ENCODE measurements at places on chromosomes 11 and 22.

GRCh38 chr11:44601471-44602370, 36.3 kb downstream of the CD82 start:
- DNase-seq, result no peak

DNA sequence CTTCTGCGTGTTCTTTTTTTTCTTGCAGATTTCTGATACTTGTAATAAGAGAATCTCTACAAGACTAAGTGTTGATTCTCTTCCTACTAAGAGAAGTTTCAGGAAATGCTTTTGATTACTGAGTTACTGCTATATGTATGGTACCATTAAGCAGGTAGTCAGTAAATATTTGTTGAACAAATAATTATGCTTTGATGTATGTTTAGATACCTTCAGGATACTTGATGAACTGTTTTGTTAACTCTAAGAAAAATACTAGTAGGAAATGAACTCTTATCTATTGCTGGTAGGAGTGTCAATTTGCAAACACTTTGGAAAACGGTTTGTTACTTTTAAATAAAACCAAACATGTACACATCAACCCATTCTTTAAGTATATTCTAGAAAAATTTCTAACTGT, 90.6 kb downstream of the TMEM135 start:
- no peak for DNase-seq

GRCh38 chr11:116331381-116331780, 441.4 kb downstream of the BUD13 start:
- DNase-seq, result no peak

GRCh38 chr11:75579841-75580240, 17.8 kb downstream of the SERPINH1 start:
- DNase-seq, result no peak

DNA sequence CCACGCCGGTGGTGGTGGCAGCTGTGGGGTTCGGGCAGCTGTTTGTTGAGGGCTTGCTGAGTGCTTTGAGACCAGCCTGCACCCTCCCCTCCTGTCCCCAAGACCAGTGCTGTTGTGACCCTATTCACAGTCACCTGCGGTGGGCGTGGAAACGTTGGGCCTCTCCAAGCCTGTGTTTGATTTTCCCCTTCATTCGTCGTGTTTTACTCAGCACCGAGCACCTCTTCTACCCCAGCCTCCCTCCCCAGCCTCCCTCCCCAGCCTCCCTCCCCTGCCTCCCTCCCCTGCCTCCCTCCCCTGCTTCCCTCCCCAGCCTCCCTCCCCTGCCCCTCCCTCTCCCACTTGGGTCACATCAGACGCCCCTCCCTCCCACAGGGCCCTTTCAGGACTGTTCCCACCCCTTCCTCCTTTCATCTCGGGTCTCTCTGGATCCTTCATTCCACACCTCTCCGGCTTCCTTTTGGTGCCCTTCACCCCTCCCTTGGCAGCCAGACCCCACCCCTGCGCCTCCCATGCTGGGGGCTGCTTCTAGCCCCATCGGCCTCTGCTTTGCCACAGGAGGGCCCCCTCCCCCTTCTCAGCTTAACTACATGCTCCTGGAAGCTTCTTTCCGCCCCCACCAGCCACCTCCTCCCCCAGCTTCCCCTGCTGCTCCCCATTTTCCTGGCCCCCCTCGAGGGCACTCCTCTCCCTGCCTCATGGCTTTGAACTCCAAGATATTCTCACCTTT, 14.8 kb downstream of the FRMD8 start:
- no peak for DNase-seq

- DNase-seq, result no peak
Observed at GRCh38 chr22:33553493-33553892, 366.8 kb downstream of the LARGE1 start.

DNA sequence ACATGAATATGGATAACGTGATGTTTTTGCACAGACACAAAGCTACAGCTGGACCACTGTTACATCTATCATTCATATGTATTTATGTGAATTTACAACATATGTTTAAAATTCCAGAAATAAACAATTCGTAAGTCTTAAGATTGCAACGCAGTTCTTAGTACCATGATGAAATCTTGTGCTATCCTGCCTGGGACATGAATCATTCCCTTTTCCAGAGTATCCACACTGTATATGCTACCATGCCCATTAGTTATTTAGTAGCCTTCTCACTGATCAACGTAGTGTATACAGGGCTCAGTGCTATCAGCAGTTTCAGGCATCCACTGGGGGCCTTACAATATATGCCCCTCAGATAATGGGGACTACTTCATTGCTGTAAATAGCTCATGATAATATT, 4.3 kb downstream of the ATL3 start:
- DNase-seq, result no peak

- DNase-seq, result no peak
Observed at GRCh38 chr22:37312549-37313183, 30.4 kb downstream of the CYTH4 start.

- DNase-seq, result no peak
Observed at GRCh38 chr22:28791124-28791523, 9.2 kb downstream of the XBP1 start.

DNA sequence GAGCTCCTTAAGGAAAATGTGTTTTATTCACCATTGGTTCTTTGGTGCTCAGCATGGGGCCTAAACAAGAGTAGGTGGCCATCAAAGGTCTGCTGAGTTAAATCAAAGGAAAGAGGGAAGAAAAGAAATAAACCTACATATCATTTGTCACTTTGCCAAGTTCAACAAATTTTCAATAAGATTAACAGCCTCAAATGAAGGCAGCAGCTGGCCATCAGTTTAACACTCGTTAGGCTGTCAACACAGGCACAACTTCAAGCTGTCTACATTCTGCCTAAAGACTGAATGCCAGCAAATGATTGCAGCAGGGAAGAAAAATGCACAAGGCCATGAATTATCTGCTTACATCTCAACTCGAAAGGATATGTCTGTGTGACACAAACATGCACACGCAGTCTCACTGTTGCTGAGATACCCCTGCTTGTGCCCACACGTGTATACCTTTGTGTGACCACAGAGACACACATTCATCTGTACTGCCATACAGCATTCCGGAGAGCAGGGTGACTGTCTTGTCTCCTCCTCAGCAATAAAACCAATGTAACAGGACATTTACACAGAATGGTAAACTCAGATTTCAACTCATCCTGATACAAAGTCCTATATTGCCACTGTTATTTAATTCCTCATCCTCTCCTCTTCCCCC, 40.1 kb downstream of the TRIM66 start:
- no peak for DNase-seq

DNA sequence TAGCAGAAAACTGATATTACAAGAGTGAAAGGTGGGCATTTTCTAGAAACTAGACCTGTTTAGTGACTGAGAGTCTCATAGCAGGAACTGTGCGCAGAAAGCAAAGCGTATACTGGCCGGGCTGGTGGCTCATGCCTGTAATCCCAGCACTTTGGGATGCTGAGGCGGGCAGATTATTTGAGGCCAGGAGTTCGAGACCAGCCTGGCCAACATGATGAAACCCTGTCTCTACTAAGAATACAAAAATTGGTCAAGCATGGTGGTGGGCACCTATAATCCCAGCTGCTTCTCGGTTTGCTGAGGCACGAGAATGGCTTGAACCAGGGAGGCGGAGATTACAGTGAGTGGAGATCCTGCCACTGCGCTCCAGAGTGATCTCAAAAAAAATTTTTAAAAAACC, 1.8 kb upstream of the NUP98 start:
- no peak for DNase-seq

DNA sequence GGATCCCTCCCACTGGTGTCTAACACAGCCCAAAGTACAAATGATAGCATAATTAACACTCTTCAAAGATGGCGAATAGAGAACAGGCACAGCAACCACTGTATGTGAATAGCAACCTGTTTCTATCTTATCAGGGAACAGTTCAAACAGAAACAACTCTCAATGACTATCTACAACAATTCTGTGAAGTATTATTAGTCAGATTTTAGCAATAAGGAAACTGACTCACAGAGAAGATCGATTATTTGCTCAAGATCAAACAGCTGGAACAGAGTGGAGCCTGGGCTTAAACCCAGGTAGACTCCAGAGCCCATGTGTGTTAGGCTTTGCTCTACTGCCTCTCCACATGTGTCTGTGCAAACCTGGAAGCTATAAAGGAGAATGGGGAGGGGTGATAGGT, 88.7 kb downstream of the C11orf58 start:
- DNase-seq, result no peak

DNA sequence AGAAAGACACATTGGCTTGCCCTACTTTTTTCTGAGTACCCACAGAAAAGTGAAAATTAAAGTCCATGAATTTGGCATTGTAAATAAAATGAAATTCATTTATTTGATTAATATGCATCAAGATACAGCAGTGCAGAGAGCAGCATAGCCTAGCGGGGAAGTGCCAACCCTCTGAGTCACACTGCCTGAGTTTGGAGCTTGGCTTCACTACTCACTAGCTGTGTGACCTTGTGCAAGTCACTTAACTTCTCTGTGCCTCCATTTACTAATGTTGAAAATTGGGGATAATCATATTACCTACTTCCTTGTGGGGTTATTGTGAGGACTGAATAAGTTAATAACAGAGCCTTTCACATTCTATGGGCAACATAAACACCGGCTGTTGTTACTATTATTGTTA, 111.5 kb upstream of the CSNK2A3 start:
- no peak for DNase-seq

DNA sequence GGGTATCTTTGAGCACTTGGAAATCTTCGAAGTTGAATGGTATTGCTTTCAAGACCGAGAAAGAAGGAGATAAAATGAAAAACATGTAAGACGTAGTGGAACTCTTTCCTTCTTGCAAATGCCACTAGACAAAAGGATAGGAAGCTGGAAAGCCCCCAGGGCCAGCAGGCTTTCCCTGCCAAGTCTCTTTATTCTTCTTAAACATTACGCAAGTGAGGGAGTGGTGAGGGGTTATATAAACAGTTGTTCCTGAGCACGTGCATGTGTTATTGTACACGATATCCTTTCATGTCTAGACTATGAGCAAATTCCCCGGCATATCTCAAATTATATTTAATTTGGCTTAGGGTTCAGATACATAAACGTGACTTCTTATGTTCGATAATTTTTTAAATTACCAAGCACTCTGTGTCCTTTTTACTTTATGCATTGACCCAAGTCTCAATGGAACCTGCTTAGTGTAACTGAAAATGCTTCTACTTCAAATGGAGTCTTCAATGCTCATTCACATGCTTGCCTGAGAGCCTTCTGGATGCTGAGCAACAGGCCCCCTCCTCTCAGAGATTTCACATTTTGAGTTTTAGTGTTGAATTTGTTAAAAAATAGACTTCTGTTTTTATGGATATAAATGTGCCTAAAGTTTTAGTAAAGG, 59.0 kb downstream of the PPP2R1B start:
- DNase-seq, result peak; percentile 47

- DNase-seq, result no peak
Observed at GRCh38 chr11:31069447-31070205, 299.9 kb downstream of the DCDC1 start.

DNA sequence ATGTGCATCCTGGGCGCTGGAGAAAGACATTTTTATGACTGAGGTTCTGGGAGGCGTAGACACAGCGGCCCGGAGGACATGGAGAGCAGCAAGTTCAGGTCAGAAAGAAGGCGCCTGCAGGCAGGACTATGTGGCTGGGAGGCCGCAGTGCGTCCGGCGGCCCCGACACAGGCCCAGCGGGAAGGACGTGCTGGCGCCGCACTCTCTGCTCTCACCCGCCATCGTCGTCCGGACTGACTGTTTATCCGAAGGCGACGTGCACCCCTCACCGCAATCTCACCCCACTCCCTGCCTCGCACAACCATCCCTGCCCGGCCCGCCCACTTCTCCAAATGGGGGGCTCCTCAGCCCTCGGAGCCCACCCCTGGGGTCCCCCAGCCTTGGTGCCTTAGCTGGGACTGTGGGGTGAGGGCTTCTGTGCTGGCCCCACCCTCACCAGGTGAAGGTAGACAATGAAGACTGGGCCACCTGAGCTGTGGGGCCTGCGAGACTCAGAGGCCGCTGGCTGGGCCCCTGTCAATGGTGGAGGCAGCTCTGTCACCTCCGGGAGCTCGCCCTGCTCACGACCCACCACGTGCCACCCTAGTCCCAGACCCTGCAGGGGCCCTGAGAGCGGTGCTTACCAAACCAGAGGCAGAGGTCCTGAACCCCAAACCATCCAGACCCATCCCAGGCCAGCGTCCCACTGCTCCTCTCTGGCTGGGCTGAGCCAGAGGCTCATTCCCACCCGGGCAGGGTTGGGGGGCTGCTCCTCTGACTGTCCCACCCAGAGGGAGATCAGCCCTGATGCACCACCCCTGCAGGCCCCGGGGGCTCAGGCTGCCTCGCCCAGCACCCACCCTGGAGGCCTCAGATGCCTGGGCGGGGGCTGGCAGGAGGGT, 16.2 kb upstream of the MUC5B start:
- no peak for DNase-seq

- peak; percentile 17 for DNase-seq
Observed at GRCh38 chr11:78080818-78081495, 1.3 kb upstream of the NDUFC2 start.

DNA sequence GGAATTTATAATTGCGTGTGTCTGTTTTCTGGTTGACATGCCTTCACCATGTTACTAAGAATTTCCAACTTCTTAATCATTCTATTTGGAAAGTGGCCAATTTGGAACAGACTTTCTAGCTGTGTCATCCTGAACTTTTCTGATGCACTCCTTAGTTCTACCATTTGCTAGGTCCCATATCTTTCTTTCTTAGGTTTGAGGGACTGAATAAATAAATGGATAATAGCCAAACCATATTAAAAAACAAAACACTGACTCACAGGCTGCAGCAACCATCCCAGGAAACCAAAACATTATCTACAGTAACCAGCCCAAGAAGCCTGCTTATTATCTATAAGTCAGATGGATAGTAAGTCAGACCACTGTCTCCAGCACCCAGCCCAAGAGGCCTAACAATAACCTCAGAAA, 57.5 kb upstream of the PLET1 start:
- DNase-seq, result peak; percentile 87

GRCh38 chr11:125165111-125165842, 726 bp downstream of the PKNOX2 start:
- DNase-seq, result no peak

DNA sequence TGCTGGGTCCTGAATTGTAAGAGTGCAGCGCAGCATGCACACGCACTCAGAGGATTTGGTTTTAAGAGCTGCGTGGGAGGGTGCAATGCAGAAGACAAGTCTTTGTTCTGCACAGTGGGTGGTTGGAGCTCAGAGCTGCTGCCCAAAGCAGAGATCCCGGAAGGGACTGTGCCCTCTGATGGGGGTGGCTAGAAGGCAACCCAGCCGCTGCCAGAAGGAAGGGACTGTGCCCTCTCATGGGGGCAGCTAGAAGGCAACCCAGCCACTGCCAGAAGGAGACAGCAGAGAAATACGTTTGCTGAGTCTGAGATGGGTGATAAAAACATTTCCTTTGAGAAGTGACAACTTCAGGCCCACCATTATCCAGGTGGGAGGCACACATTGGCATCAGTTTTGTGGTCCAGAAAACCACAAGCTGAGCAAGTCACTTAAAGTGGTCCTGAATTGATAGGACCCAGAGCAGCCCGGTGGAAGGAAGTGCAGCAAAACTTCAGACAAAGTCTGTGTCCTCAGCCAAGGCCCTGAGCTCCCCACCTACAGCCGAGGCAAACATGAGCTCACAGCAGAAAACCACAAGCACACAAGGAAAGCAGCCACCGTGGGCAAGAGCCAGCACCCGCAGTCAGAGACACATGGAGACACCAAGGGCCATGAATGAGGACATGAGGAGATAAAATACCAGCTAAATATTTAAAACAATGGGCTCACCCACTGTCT, 4.3 kb downstream of the KRTAP5-6 start:
- DNase-seq, result no peak

GRCh38 chr22:27795696-27796517, 5.6 kb downstream of the MN1 start:
- no peak for DNase-seq

- no peak for DNase-seq
Observed at GRCh38 chr11:106463154-106463553, 385.7 kb downstream of the AASDHPPT start.

GRCh38 chr11:75421035-75421602, 11.9 kb downstream of the KLHL35 start:
- no peak for DNase-seq
